ENCODE measurements at places on chromosomes 11 and 22.

DNA sequence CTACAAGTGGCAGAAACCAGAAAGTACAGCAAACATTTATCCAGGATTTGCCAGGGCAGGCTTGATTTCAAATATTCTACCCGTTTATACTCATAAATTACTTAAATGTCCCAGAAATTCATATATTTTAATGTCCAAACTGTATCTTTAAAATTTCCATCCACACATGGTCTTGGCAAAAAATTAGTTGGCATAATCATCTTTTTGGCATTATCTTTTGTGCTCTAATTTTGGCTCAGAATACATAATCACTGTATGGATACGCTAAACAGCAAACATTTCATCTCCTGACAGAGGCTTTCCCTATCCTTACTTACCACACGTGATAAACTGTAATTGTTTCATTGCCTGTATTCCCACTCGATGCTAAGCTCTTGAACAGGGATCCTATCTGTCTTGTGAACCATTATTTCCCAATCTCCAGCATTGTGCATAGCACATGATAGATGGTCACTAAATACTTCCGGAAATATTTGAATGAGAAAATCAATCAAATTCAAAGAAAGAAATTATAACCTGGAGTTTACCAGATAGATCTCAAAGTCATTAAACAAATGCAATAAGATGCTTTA, 64.2 kb downstream of the CADM1 start:
- DNase-seq, result no peak

DNA sequence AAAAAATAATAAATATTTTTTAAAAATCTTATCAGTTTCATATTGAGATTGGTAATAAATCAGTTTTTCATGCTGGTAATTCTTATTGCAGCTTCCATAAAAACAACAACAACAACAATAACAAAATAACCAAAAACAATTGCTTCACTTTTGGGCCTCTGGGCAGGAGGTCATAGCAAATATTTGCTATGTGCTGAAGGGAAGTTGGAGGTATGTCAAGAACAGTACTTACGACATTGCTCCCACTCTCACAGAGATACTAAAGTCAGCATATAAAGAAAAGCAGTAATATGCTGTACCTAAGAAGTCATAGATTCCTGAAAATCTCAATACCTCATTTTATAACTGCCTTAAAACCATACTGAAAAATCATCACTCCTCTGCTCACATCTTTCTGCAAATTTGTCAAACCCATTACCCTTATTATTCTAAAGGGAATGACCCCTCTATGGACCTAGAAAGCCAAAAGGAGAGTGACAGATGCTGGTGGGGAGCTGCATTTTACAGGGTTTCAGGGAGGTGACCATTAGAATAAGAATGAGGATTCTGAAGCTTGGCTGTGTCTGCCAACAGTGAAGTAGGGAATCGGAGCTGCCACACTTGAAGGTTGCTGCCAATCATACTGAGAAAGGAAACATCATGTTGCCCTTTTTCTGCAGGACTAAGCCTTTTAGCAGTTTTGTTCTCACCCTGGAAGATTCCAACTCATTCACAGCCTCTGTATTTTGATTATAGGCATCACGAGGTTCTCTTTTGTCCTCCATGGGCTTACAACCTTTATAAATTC, 742.9 kb downstream of the LRRC4C start:
- DNase-seq, result no peak

DNA sequence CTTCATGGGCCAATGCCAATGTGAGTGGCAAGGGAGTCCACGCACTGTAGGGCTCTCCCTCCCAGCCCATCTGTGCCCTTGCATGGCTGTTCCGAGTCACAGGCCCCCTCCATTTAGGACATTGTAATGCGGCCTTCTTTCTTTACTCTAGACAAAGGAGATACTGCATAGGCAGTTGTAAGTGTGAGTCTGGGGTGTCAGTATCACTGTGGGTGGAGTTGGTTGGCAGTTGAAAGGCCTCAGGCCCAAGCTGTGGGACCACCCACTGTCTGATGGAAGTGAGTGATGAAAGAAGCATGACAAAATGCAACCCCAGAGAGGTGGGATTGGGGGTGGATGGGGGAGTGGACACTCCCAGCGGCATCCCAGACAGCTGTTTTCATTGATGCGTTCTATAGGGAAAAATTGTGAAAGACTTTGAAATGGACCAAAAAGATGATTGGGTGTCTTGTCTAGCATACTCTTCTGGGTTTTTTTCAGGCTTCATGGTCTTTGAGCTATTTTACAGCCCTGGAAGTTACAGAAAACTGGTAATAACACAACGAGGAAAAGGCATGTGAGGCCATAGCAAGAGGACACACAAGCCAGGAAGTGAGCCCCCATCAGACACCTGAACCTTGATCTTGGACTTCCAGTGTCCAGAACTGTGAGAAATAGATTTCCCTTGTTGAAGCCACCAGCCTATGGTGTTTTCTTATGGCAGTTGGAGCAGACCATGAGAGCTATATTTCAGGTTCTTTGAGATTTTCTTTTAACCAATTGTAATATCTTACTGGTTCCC, 114.6 kb downstream of the NECTIN1 start:
- DNase-seq, result no peak

GRCh38 chr11:129696309-129696989, 119.2 kb upstream of the TMEM45B start:
- DNase-seq, result no peak

DNA sequence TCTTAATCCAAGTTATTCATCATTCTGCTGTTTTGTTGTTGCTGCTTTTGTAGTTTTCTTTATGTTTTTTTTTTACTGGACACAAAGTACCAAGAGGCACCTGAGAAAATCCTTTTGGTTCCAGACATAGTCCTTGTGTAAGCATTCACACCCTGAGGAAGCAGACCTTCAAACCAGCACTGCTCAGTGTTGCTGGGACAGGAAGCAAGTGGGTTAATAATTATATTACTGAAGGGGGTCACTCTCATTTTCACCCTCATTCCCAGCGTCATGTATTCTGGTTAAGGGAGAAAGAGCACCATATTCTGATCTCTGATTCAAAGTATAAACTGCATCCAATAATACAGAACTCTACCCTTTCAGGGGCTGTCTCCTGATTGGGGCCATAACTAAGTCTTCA, 5.9 kb upstream of the ALKBH3 start:
- DNase-seq, result no peak

GRCh38 chr11:97764605-97765004, 1256.1 kb upstream of the CNTN5 start:
- no peak for DNase-seq

- no peak for DNase-seq
These were observed at the start of gene OR52K2 for GRCh38 chr11:4448995-4449394. Gene OR52K2, plus strand, starts transcription at chr11:4449295. Its CDS starts 45 bp downstream, at chr11:4449340.

DNA sequence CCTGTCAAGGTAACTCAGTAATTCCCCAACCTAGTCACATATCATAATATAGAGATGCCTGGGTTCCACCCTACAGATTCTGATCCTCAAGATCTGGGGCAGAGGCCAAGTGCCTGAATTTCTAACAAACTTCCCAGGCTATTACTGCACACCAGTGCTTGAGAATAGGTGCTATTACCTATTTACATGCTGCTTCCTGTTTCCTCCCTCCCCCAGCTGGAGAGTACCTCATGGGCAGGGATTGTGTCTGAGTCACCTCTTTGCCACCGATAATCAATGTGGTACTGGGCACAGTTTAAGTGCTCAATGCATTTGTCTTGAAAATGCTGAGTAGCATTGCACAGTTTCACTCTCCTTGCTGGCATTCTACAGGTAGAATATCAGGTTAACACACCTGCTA, 582.2 kb upstream of the CADM1 start:
- no peak for DNase-seq

DNA sequence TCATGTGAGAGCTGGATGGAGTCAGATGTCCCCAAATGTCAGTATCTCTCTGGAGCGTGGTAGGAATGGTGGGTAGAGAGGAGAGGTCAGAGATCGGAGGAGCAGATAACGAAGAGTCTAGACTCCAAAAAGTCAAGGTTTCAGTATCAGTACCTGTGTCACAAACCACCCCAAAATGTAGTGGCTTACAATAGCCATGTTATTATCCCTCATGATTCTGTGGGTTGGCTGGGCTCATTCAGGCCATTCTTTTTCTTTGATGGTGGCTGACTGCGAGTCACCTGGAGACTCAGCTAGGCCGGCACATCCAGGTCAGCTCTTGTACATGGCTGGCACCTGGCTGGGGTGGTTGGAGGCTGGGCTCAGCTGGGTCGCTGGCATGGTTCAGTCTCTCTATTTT, 7.3 kb upstream of the SSTR3 start:
- no peak for DNase-seq

- DNase-seq, result no peak
These were observed 31.9 kb downstream of the FBLN1 start for GRCh38 chr22:45534339-45535192.

DNA sequence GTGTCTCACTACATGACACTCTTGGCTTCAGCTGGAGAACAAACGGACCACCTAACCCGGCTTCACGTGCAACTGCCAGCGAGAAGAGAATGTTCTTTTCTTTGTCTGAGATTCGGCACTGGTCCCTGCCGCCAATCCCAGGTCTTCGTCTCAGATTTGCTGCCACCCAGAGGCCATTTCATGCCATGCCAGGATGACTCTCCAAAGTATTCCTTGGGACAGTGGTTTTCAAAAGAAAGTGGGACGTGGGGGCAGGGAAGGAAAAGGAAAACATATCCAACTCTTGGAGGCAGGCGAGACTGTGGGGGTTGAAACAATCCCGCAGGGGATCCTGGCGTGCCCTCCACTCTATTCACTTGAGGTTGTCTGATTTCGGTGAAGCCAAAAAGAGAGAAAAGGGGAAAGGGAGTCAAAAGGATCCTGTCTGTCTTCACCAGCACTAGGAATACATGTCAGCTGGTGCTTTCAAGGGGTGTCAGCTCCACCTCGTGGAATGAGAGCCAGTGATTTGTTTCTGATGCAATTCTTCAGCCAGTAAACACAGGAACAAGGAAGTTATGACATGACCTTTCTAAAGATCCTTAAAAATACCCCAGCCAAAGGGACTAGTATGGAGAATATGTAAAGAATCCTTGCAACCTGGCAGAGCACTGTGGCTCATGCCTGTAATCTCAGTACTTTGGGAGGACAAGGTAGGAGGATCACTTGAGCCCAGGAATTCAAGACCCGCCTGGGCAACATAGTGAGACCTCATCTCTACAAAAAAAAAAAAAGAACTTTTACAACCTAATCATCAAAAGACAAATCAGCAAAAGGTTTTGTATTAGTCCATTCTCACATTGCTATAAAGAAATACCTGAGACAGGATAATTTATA, 41.0 kb upstream of the APLNR start:
- peak; percentile 81 for DNase-seq

DNA sequence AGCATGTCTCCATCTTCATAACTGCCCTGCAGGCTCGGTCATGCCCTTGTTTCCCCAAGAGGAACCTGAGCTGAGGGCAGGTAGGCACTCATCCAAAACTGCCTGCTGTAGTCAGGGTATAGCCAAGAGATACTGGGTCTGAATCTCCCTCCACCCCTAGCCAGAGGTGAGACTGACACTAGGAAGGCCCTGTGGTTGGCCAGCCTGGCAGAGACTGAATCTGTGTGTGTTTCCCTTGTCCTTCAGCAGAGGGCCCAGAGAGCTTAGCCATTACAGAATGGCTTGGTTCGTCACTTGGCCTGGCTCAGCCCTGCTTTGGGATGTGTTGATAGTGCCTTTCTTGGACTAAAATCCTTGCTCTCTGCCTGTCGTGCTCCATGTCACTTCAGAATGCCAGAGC, 79.3 kb upstream of the SUSD2 start:
- DNase-seq, result no peak

GRCh38 chr11:8220261-8221045, 43.2 kb downstream of the LMO1 start:
- no peak for DNase-seq

DNA sequence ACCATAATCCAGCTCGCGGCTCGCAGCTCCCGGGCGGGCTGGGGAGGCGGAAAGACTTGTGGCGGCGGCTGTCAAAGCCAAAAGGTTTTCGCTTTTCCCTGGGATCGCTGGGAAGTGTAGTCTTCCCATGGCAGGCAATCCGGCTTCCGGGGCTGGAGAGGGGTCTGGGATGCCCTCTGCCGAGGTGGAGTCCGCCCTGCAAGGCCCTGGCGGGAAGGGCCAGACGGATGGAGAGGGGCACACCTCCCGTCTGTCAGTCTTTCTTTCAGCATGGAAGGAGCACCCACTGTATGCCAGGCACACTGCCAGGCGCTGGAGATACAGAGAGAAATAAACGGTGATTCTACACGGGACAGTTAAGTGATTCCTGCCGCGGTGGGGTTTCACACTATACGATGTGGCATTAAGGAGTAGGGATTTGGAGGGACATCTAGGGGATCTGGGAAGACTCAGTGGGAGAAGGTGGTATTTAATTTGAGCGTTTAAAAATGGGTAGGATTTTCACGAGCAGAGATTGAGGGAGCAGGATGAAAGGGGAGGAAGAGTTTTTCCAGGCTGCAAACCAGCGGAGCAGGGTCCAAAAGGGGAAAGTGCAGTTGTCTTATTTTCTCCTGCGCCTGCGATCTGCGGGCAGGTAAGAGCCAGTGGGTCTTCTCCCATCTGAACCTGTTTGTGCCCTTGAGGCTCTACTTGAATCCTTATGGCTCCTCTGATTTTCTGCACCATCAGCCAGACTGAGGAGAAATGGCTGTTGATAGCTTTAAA, at the start of gene BACE1:
TSS of gene BACE1 (minus strand) at position 60 of the 765 bp plus-strand sequence. CDS start 461 bp downstream, outside the sequence.
- DNase-seq, result peak; percentile 43

DNA sequence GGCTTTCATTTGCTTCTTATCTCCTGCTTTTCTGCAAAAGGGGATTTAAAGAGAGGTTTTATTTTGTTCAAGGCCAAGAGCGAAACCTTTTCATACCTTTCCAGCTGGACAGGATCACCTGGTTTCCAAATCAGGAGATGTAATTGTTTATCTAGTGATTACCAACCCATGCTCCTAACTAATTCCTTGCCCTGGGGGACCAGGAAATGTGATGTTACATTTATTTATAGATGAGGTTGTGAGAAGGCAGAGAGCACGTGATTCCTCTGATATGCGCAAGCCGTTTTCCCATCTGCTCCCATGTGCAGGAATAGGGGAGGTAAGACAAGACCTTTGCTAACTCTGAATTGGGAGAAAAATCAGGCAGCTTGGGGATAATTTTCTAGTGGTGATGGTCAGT, 507.2 kb upstream of the LARGE1 start:
- no peak for DNase-seq

DNA sequence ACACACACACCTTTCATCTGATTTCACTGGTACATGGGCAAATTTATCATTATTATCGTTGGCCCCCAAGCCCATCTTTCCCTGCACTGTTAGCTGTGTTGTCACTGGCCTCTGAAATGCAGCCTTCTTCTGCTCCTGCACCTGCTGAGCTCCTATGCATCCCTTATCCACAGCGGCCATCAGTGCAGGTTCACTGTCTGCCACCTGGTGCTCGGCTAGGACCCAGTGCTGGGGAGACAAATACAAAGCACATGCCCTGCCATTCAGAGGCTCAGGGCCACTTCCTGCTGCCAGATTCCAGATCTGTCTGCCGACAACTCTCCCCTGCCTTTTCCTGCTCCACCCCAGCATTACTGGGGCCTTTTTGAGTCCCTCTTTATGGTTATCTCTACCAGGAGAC, 1205.4 kb downstream of the TBC1D22A start:
- no peak for DNase-seq

GRCh38 chr22:42414565-42415303, 17.5 kb downstream of the NFAM1 start:
- DNase-seq, result peak; percentile 86

- peak; percentile 62 for DNase-seq
These were observed 76.0 kb downstream of the CWC15 start for GRCh38 chr11:94897330-94897768.
